ENCODE measurements at places on chromosomes 13 and 19.

DNA sequence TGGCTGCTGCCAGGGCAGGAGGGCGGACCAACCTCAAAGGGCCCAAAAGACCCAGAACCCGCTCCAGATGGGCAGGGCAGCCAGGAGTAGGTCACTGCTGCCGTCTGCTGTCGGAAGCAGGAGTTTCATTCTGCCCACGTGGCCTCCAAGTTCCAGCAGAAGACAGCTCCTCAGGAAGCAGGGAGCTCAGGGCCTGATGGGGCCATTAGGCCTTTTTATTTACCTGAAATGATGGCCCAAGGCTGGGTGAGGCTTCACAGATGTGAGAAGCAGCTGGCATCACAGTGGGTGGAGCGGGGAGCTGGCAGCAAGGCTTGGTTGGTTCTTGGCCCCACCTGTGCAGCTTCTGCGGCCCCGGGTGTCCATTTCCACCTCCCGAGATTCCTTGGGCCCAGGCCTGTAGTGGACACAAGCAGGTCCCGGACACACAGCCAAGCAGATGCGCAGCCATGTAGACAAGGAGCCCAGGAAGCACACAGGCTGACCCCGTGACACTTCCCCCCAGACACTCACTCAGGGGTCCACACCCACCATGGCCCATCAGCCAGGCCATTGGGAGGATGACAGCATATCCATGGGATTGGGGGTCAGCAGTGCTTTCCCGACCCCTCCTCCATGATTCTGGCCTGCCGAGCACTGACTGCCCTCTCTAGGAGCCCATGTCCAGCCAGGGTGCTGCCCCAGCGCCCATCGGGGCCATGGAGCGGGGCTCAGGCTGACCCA lies 26.4 kb downstream of the C13orf46 start:
- no peak for DNase-seq

GRCh38 chr19:32349051-32349450 lies 3.6 kb downstream of the ZNF507 start:
- no peak for DNase-seq

- no peak for DNase-seq
Observed at GRCh38 chr19:48617146-48617937, 1.6 kb downstream of the RPL18 start.

- DNase-seq, result peak; percentile 28
Observed at GRCh38 chr19:4267101-4267900, 11.8 kb upstream of the SHD start.

DNA sequence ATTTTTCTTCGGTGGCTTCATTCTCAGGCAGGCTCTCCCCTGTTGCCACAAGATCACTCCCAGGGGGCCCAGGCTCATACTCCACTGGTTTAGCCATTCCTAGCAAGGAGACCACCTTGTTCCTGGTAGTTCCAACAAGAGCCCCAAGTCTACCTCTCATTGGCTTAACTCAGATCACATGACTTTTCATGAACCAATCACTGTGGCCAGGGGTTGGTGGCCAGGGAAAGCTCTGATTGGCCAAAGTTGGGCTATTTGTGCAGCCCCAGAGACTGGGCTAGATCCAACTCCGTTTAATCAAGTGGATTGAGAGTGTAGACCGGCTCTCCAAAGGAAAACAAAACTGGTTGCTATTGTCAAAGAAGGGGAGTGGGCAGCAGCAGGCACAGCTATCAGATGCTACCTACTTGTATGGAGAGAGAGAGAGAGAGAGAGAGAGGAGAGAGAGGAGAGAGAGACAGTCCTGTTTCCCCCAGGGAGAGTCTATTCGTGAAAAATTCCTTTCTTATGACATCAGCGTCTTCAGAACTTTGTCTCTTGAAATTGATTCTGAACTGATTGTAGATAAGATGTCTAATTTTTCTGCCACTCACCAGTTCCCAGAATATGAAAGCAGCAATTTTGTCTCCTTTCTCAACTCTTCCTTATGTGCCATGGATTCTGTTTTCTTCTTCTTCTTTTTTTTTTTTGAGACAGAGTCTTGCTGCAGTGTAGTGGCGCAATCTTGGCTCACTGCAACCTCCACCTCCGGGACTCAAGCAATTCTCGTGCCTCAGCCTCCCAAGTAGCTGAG lies 5.9 kb downstream of the CEACAM19 start:
- no peak for DNase-seq

- DNase-seq, result no peak
Observed at GRCh38 chr19:33348301-33349010, 25.1 kb upstream of the CEBPG start.

GRCh38 chr13:27355894-27356293 lies 68.5 kb upstream of the GTF3A start:
- DNase-seq, result no peak

DNA sequence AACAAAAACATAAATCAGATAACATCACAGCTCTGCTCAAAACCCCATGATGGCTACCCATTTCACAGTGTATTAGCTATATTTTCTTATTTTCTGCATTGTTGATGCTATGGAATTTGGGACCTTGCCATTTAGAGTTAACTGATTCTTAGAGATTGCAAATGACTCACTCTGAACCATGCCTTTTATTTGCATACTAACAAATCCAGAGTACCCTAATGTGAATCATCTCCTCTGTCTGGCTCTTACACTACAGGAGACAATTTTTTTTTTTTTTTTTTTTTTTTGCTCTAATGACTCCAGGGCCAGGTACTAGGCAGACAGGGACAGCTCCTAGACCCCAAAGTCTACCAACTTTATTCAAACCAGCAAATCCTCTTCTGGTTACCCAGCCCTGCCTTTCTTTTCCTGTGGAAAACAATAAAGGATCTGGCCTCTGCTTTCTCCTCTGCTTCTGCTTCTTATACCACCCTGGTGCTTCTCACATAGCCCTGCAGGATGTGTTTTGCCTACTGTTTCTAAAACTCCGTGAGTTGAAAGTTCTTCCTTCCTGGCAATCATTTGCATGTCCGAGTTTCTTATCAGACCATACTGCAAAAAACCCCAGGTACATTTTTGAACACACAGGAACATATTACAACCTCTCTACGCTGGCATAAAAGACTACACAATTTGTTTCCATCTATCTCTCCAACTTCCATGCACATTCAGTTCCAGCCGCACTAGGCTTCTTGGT lies 10.6 kb upstream of the ZNF460 start:
- no peak for DNase-seq

- DNase-seq, result no peak
Observed at GRCh38 chr19:571566-571974, 826 bp upstream of the BSG start.

- no peak for DNase-seq
Observed at GRCh38 chr13:113468029-113468428, 14.7 kb upstream of the ADPRHL1 start.

DNA sequence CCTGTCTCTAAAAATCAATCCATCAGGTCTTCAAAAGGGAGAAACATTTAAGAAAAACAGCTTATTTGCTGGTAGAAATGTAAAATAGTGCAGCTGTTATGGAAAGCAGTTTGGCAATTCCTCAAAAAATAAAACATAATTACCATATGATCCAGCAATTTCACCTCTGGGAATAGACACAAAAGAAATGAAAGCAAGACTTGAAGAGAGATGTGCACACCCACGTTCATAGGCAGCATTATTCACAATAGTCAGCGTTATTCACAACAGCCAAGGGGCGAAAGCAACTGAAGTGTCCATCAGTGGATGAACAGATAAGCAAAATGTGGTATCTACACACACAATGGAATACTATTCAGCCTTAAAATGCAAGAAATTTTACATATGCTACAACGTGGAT lies 45.1 kb upstream of the DOCK9 start:
- no peak for DNase-seq

- no peak for DNase-seq
Observed at GRCh38 chr13:44869167-44869566, 120.1 kb downstream of the NUFIP1 start.

DNA sequence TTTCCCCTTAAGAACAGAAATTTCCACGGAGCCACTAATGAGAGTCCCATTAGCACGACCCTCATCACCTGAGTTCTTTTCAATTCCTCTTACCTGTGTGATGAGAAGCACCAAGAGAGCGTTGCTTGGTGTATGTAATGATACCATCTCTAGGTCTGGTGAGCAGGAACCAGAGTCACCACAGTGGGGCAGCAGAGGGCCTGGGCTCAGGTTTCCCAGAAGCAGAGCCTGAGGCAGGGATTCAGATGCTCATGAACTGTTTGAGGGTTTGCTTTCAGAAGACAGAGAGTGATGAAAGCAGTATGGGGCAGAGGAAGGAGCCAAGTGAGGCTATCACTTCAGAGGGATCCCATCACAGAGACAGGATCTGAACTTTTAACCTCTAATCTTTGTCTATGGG lies 3.1 kb upstream of the PTPRH start:
- DNase-seq, result no peak

Measured in activated CD8-positive, alpha-beta memory T cell treated with anti-CD3 and anti-CD28 coated beads for 1 hour (primary cell).